Stimulated activated CD8-positive, alpha-beta memory T cell treated with anti-CD3 and anti-CD28 coated beads, Interleukin-4, amount 100 ng/mL, for 1 hour (primary cell): ENCODE measurements at places on chromosomes 13 and 19.

- DNase-seq, result no peak
These were observed 982.6 kb upstream of the ATXN8OS start for GRCh38 chr13:69124996-69125395.

- DNase-seq, result no peak
These were observed 3.8 kb downstream of the KCTD12 start for GRCh38 chr13:76882431-76882830.

DNA sequence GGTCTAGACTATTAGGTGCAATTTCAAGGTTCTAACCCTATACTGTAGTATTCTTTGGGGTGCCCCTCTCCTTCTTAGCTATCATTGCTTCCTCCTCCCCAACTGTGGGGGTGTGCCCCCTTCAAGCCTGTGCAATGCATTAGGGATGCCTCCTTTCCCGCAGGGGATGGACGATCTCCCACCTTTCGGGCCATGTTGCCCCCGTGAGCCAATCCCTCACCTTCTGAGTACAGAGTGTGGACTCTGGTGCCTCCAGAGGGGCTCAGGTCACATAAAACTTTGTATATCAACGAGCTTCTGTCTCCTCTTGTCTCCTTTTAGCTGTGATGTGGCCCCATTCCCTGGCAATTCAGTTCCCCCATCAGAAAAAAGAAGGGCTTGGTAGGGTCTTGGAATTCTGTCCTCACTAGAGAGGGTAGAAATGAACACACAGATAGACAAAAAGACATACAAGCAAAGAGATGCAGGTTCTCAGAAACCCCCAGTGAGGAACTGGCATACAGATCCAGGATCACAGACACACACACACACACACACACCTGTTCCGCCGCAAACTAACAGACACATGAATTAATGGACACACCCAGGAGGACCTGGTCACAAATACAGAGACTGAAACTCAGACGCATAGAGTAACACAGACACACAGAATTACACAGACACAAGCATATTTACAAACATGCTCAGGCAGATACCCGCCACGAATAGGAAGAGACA, 2.5 kb upstream of the HNRNPUL1 start:
- DNase-seq, result no peak

- no peak for DNase-seq
These were observed 192.6 kb downstream of the PCDH17 start for GRCh38 chr13:57824121-57824520.

DNA sequence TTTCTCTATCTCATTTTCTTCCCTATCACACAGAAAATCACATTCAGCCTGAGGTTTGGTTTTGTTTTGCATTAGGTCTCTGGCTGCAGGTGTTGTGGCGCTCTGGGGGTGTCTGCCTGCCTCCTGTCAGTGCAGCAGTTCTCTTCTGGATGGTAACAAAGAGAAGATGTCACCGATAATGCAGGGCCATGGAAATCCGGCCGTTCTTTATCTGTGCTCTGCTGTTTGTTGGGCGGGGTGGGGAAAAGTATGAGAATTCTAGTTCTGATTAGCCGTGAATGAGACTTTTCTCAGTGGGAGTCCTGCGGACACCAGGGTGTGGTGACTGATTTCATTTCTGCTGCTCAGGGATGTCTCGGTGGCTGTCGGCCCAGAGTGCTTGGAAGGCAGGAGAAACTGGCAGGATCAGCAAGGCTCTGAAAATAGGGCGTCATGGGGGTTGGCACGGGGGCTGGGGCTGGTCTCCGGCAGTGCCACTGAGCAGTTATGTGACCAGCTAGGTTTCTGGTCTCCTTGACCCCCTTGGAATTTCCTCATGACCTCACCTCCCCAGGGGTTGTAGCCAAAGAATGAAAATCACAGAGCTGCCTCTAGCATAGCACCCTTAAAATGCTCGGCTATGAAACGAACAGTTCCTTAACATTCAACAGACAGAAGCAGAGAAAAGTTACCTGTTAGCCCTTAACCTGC, 5.0 kb downstream of the RNF113B start:
- no peak for DNase-seq

DNA sequence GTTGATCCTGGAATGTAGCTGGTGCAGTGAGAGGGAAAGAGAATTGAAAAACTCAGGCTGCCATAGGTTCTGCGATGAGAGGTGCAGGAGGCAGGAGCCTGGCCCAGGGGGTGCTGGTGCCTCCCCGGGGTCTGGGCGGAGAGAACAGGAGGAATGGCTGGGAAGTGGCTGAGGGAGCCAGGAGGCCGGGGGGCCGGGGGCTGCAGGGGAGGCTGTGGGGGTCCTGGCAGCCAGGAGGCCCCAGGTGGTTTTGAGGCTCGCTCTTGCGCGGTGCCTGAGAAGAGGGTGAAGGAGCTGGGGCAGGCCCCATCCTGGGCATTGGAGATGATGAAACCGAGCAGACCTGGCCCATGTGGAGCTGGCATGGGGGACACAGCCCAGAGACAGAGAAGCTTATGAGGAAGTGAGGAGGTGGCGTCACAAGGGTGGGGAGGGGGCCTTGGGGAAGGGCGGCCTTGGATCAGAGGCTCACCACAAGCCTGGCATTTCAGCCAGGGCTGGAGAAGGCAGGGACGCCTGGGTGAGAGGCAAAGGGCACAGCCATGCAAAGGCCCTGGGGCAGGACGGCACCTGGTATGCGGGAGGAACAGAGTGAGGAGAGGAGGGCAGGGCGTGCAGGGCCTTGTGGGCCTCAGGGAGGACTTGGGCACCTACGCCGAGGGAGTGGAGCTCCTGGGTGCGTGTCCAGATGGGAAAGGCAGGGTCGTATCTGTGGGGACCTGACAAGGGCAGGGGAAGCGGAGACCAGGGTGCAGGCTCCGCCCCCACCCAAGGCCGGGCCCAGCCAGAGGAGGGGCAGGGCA, 1.3 kb upstream of the TEKTIP1 start:
- DNase-seq, result no peak

DNA sequence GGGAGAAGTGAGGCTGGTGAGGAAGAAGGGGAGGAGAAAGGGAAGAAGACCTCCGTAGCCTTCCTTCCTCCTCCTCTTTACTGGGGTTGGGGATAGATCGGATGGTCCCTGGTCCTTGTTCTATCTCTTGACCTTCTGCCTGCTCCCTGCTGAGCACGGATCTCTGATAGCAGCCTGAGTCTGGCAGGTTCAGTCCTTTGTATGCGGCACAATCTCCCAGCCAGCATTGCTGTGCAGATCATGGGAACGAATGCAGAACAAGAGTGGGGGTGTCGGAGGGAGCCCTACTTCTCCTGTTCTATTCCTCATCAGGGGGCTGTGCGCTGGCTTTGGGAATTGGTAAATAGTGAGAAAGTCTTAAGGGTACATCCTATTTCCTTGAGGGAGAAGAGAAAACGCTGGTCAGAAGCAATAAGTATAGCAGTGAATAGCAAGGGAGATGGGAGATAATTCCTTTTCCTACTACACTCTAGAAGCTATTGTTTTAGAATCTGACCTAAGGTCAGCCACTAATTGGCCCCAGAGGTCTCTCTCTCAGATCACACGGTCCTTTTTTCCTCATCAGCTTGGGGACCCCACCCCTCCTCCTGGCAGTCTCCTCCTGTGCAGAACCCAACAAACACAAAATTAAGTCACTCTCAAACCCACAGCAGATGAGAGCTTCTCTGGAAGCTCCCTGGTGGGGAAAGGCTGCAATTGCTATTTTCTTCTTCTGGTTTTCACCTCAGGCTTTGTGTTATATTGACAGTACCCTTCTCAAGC, 41.0 kb downstream of the KL start:
- no peak for DNase-seq

DNA sequence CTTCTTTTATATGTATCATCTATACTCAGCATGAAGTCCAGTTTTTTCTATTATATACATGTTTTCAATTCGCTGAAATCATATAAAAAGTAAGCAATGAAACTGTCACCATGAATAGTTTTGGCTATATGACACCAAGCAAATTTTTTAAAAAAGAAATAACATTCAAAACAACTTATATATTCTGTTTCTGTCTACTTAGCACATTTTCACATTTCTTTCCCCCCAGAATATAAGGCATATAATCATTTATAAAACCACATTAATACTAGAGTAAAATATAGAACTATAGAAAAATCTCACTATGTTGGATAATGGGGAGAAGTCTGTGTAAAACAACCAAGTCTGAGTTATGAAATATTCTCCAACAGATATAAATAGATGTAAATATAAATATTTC, 33.1 kb downstream of the POSTN start:
- DNase-seq, result no peak

DNA sequence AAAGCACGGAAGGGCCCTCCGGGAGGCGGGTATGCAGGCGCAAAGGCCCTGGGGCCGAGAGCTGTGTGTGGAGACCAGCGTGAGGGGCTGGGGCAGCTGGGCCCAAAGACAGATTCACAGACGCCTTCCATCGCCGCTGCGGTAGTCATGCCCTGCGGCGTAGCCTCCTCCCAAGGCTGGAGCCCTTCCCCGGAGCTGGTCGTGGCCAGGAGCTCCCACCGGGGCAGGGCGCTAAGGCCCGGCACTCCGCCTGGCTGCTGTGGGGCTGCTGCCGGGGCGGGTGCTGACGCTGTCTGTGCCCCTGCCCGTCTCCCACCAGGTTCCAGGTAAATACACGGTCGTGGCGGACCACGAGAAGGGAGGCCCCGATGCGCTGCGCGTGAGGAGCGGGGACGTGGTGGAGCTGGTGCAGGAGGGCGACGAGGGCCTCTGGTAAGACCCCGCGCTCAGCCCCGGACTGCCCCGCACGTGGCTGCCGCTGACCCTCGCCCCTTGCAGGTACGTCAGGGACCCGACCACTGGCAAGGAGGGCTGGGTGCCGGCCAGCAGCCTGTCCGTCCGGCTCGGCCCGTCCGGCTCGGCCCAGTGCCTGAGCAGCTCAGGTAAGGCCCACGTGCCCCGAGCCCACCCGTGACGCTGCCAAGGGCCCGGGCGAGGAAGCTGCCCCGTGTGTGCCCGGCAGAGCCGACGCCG, 9.4 kb upstream of the F7 start:
- no peak for DNase-seq

GRCh38 chr13:54733639-54734038, 1705.0 kb downstream of the OLFM4 start:
- DNase-seq, result no peak

- no peak for DNase-seq
These were observed 778.8 kb upstream of the SLITRK5 start for GRCh38 chr13:86892330-86892729.
